Hematopoietic multipotent progenitor cell (in vitro differentiated cells): ENCODE measurements at places on chromosomes 4 and X.

- no peak for DNase-seq
Observed at GRCh38 chr4:72311291-72311690, 257.7 kb downstream of the ADAMTS3 start.

DNA sequence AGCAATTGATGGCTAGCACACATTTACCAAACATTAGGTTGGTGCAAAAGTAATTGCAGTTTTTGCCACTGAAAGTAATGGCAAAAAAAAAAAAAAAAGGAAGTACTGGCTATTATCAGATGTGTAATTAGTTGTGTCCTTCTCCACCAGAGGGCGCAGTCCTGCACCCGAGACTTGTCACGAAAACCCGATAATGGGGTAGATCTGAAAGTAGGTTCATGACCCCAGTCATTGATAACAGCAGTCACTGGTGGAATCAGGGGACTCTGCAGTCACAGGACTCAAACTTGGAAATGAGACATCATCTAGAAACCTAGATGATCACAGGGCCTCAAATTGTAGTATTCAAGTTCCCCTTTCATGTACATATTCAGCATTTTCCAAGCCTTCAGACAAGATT lies 13.1 kb upstream of the ACOT9 start:
- DNase-seq: peak; percentile 49

DNA sequence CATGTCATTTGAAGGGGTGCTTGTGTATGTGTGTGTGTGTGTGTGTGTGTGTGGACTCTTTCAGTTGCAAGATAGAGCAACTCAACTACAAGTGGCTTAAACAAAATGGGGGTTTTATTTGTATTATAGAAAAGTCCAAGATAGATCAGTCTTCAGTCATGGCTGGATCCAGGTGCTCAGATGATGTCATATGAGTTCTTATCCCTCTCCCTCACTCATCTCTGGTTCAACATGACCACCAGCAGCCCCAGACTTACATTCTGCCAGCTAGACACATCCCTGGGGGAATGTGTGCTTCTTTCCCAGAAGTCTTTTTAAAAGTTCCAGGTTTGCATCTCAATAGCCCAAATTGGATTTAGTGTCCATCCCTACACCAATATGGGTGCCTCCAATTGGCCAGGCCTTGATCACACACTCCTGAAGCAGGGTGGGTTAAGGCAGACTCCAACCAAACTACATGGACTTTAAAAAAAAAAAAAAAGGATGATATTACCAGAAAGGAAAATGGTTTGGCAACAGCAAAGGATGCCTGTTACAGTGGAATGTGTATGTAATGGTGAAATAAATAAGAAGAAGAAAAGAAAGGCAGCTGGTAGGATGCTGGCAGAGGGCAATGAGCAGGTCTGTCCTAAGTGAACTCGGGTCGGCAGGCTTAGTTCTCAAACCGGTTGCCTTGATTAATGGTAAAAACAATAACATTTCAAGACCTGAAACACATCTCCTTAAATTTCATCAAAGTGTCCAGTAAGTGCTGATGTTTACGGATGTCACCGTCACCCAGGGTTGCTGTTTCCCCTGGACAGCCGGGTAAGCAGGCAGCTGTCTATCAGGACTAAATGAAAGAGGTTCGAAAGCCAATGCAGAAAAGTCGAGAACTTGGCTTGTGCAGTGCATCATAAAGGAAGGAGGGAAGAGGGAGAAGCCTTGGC lies 107.7 kb downstream of the SMIM20 start:
- DNase-seq: no peak

GRCh38 chr4:141391293-141391692 lies 170.6 kb downstream of the ZNF330 start:
- DNase-seq: no peak

DNA sequence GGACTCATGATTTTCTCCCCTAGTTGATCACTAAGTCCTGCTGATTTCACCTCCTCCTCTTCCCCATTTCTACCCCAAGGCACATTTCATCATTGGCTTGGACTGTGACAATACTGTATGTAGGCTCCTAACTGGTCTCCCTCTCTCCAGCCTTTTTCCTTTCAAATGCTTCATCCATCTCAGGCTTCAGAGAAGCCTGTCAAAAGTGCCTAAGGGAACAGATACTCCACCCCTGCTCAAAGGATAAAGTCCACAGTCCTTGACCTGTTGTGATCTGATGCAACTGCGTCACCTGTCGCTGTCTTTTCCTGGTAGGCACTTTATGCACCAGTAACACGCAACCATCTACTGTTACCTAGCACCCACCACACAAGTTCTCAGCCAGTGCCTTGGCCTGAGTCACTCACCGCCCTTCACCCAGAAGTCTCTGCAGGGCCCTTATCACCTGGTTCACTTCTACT lies 12.8 kb downstream of the SCARB2 start:
- no peak for DNase-seq

- DNase-seq: no peak
Observed at GRCh38 chrX:56788717-56789122, 59.7 kb downstream of the NBDY start.

GRCh38 chrX:151346931-151347543 lies 50.0 kb upstream of the VMA21 start:
- no peak for DNase-seq

GRCh38 chr4:23320931-23321587 lies 568.8 kb downstream of the PPARGC1A start:
- no peak for DNase-seq

GRCh38 chr4:118711052-118711451 lies 25.9 kb downstream of the METTL14 start:
- no peak for DNase-seq

DNA sequence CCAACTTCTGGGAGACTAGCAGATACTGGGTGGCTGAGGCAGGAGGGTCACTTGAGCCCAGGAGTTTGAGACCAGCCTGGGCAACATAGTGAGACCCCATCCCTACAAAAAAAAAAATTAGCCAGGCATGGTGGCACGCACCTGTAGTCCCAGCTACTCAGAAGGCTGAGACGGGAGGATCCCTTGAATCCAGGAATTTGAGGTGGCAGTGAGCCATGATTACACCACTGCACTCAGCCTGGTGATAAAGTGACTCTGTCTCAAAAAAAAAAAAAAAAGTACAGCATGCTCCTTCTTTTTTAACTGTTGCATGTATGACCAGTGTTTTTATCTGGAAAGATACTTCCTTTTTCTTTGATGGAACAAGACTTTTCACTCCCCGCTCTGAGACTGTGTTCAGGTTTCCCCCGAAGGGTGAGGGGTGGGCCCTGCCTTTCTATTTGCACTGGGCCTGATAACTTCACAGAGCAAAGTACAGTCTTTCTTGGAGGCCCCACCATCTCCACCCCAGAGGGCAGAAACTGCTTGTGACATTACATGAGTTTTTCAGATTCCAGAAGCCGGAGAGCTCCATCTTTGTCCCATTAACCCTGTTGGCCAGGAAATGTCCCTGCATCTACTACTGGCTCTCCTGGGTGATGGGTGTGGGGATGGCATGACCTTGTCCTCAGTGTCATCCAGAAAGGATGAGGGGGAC lies 35.2 kb downstream of the NYX start:
- DNase-seq: no peak

DNA sequence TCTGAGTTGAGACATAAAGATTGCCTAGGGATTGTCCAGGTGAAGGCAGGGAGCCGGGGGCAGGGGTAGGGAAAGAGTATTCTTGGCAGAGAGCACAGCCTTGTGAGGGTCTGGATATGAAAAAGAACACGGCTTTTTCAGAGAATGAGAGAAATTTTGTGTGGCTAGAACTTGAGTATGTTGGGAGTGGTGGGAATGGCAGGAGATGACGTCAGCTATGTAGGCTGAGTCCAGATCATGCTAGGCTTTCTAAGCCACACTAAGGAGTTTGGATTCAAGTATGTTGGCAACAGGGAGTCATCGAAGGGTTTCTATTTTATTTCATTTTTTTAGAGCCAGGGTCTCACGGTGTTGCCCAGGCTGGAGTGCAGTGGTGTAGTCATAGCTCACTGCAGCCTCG lies 40.0 kb downstream of the SH2D1A start:
- no peak for DNase-seq

- DNase-seq: peak; percentile 71
Observed at GRCh38 chr4:155025762-155026457, 182.5 kb upstream of the NPY2R start.

DNA sequence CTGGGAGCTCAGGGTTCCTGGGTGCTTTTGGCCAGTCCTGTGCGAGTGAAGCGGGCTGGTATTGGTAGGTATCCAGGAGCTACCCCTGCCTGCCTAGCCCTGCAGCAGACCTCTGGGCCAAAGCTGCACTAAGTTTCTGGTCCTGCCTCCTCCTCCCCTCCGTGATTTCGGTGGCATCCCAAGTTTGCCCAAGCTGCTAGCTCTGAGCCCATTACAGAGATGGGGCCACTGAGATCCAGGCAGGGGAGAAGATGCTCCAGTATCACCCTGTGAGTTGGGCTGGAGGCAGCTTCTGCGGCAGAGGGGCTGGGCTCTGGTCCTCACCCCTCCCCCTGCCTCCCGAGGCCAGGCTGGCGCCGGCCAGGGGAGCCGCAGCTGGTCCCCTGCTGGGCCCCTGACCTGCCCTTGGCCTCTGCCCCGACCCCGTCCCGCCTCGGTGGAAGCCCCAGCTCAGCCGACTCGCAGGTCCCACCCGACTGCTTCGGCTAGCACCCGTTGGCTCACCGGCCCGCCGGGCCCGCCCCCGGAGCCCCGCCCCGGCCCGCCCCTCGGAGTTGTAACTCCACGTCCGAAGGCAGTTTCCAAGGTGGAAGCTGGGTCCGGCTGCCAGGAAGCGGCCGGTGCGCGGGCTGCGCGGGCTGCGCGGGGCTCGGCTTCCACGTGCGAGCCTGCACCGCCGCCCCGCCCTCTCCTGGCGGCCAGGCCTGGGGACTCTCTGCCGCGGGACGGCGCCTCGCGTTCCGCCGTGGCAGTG lies at the start of gene DUSP9:
TSS of gene DUSP9 (plus strand) at position 584 of the 754 bp plus-strand sequence. CDS start 751 bp downstream, outside the sequence.
- no peak for DNase-seq

GRCh38 chrX:56968980-56969379 lies 26.4 kb downstream of the SPIN3 start:
- DNase-seq: no peak

- DNase-seq: no peak
Observed at GRCh38 chr4:162285753-162286152, 122.0 kb upstream of the FSTL5 start.

GRCh38 chr4:77927991-77928925 lies 65.6 kb downstream of the MRPL1 start:
- no peak for DNase-seq

DNA sequence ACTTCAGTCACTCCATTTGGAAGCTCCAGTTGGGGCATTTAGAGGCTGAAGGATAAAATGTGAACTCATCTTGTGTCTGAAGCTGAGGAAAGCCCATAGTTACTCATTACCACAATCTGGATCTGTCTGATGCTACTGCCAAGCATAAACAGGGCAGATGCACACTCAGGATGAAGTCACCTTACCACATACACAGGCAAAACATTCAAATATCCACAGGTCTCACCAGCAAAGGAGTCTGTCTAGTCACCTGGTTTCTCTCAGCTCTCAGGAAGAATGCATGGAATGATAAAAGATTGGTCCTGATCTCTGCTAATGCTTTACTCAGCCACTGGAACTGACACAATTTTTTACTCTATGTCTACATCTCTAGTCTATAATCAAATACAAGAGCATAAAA lies 13.0 kb upstream of the ODAPH start:
- no peak for DNase-seq

DNA sequence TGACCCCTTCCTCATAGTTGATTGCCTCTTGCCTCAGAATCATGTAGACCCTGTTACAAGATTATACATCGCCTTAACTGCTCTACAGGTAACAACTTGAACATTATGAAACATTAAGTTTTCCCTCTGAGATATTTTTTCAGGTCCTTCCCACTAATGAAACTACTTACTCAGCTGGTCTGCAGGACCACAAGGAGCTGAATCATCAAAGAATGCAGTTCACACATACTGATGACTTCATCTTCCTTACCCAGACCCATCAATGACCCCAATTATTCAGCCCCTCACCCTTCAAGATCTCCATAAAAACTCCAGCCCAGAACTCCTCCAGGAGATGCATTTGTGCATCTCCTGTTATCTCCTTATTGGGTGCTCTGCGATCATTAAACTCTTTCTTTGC lies 720.9 kb downstream of the RAPGEF2 start:
- no peak for DNase-seq

- DNase-seq: no peak
Observed at GRCh38 chr4:71533121-71533520, 194.3 kb downstream of the SLC4A4 start.

GRCh38 chr4:71294301-71294700 lies 44.5 kb upstream of the SLC4A4 start:
- DNase-seq: no peak

GRCh38 chr4:73481358-73481757 lies at the start of gene AFM:
Gene AFM, plus strand, starts transcription at chr4:73481745. Its CDS starts 31 bp downstream, at chr4:73481776.
- no peak for DNase-seq
